ENCODE measurements at places on chromosomes 16 and 17.

GRCh38 chr16:59210955-59211541, 476.9 kb upstream of the GOT2 start:
- DNase-seq, result peak; percentile 11

- no peak for DNase-seq
These were observed 22.8 kb downstream of the GLG1 start for GRCh38 chr16:74583926-74584666.

DNA sequence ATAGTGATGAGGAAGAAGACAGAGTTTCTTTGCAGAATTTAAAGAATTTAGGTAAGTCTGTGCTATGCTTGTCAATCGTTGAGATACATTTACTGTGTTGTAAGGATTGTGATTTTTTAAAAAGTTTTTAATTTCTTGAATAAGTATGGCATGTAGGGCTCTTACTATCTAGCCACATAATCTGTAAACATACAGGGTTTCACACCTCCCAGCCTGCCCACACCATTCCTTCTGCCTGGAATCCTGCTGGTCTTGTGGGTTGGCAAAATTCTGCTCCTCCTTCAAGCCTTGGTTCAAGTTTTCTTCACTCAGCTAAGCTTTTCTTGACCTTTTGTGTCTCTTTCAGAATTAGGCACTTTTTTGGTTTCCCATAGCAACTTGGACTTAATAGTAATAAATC, 7.5 kb downstream of the ZNHIT3 start:
- peak; percentile 49 for DNase-seq

DNA sequence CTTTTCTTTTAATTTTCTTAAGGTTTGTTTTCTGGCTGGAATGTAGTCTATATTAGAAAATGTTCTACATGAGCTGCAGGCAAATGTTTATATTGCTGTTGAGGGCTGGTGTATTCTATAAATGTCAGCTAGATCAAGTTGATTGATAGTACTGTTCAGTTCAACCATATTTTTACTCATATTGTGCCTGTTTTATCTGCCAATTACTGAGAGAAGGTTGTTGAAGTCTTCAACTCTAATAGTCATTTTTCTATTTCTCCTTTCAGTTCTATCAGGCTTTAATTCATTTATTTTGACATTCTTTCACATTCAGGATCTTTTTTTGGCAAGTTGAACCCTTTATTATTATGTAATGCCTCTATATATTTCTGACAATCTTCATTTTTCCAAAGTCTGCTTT, 93.2 kb upstream of the HS3ST3A1 start:
- DNase-seq, result no peak

- no peak for DNase-seq
These were observed 55.0 kb downstream of the GNA13 start for GRCh38 chr17:65001409-65002045.

DNA sequence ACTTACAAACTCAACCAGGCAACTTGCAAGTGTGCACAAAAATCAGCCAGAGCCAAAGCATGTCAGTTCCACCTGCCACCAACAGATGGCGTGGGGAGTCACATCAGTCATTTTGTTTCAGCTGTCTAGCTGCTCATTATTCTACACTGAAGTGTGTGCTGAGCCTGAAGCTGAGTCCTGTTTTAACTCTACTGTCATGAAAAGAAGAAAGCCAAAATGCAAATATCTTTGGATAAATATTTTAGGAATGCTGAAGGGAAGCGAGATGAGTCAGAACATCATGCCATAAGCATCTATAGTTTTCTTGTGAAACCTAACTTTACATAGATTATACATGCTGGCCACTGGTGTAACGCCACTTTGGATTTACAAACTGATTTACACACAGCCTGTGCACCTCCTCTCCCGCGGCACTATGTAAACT, 172.6 kb downstream of the CDK5R1 start:
- DNase-seq, result peak; percentile 59

DNA sequence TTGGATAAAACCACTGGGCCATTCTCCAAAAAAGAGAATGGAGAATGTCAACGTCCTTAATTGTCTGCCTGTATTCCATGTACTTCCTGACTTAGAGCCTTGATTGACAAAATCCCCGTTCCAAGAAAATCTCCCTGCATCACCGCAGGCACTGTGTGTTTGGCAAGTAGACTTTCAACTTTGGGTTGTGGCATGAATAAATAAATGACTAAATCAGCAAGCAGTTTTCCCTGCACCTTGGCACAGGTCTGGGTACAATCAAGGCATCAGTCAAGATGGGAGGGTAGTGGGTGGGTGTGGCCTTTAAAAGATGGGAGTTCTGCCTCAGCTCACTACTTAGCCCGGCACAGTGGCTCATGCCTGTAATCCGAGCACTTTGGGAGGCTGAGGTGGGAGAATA, 248.5 kb upstream of the RPL38 start:
- DNase-seq, result no peak

- no peak for DNase-seq
These were observed 3.9 kb upstream of the MT1B start for GRCh38 chr16:56647641-56648431.

- no peak for DNase-seq
These were observed 72.8 kb upstream of the BRD7 start for GRCh38 chr16:50441486-50442157.

GRCh38 chr16:72129976-72130656, 36.5 kb downstream of the DHX38 start:
- no peak for DNase-seq

DNA sequence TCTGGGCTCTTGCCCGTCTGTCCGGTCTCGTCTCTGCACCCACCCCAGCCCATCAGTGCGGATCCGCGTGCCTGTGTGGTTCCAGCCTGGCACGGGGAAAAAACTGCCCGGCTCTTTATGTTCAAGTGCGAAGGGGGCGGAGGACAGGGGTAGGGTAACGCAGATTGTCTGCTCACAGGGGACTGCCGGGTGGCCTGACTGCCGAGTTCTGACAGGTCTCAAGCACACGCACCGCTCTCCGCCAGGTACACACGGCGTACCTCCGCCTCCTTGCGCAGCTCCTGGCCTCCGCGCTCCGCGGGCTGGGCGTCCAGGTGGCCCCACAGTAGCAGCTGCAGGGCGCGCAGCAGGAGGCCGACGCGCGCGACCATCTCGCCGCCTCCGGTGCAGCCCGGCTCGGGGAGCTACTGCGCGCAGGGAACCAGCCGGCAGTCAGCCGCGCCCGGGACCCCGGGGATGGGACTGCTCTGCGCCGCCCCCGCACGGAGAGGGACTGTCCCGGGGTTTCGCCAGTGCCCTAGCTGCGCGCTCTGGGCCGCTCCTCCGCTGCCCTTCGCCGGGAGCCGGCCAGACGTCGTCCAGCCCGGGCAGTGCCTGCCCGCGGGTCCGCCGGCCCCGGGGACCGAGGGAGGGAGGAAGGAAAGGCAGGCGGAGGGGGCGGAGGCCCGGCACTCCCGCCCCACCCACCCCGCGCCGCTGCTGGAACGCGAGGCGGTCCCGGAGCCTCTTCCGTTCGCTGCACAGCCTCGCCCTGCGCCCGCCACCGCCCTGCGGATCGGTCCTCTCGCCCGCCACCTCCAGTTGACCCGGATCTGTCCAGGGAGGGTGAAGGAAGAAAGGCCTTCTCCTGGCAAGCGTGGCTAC, at the start of gene MMP28:
TSS of gene MMP28 (minus strand) at position 635 of the 864 bp plus-strand sequence. CDS start at position 371, 264 bp downstream.
- peak; percentile 24 for DNase-seq

GRCh38 chr16:79298894-79299799, 301.4 kb downstream of the MAF start:
- no peak for DNase-seq

DNA sequence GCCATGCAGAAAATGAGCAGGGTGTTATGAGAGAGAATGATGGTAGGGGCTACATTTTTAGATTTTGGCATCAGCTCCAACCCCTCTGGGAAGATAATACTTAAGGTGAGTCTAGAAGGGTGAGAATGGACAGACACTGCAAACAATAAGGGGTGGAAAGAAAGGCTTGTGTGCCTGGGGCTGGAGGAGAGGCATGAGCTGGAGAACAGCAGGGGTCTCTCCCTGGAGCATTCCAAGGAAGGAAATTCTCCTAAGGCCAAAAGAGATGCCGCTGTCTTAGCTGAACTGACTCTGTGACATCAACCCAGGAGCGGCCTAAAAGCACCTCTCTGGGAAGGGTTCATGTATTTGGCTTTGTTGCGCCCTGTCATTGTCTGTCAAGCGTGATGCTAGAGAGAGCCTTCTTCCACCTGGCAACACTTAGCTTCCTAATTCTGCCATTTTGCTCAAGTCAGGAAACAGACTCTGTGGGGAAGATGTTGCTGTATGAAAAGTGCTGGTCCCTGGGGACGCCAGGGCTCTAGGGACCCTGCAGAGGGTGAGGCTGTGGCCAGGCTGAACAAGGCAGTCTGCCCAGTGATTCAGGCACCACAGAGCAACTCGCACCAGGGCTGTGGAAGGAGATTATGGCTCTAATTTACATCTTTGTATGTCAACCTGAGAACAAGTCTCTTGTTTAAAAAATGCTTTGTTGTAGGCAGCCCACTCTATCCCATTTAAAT, 225.7 kb downstream of the CBLN1 start:
- DNase-seq, result no peak

GRCh38 chr17:7561028-7561575, 617 bp upstream of the SENP3 start:
- peak; percentile 70 for DNase-seq

GRCh38 chr17:55174133-55174532, 90.6 kb upstream of the HLF start:
- DNase-seq, result no peak

DNA sequence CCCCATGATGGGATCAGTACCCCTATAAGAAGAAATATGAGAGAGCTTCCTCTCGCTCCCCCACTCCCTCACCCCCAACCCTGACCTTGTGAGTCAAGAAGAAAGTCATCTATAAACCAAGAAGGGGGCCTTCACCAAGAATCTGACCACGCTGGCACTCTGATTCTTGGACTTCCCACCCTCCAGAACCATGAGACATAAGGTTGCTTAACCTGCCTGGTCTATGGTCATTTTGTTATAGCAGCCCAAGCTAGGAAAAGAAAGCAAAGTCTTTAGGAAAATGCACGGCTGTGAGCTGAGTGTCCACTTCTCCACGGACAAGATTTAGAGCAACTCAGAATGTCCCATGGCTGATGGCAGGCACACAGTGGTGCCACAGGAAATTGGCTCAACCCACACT, 333.5 kb downstream of the SOX9 start:
- no peak for DNase-seq

DNA sequence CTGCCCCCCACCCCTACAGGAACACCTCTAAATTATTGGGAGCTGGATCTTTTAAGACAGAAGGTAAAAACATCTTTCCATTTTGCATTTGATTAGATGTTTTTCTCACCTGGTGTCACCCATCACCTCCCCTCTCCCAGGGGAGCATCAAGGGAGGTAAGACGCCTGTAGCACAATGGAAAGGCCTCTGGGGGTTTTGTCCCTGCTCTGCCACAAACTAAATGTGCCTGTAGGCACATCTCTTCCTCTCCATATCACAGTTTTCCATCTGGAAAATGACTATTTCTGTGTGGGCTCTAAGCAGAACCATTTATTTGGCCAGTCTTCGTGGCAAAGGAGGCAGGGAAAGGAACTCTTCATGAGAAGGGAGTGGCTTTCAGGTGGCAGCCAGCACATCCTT, 76.6 kb downstream of the GNAO1 start:
- no peak for DNase-seq

DNA sequence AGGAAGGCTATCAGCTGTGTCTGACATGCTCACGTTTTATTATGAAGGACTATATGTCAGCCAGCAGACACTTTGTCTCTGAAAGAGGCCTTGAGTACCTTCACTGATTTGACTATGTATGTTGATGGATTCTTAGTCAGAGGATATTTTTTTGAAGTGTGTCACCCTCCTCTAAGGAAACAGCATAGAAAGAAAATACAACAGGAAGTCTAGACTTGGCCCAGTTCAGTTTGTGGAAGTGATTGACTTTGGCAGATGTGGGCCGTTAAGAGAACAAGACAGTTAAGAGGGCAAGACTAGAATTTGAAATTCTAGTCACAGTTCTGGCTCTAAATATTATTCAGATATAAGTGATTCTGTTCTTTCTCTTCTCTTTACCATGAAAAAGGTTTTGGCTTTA, 471.5 kb downstream of the CDH8 start:
- DNase-seq, result no peak

- peak; percentile 71 for DNase-seq
These were observed 102.6 kb downstream of the ZNF778 start for GRCh38 chr16:89319886-89320781.

GRCh38 chr17:30840771-30841170, 9.0 kb downstream of the ATAD5 start:
- no peak for DNase-seq

- DNase-seq, result peak; percentile 56
These were observed 64.0 kb downstream of the SOX9 start for GRCh38 chr17:72184805-72185204.

DNA sequence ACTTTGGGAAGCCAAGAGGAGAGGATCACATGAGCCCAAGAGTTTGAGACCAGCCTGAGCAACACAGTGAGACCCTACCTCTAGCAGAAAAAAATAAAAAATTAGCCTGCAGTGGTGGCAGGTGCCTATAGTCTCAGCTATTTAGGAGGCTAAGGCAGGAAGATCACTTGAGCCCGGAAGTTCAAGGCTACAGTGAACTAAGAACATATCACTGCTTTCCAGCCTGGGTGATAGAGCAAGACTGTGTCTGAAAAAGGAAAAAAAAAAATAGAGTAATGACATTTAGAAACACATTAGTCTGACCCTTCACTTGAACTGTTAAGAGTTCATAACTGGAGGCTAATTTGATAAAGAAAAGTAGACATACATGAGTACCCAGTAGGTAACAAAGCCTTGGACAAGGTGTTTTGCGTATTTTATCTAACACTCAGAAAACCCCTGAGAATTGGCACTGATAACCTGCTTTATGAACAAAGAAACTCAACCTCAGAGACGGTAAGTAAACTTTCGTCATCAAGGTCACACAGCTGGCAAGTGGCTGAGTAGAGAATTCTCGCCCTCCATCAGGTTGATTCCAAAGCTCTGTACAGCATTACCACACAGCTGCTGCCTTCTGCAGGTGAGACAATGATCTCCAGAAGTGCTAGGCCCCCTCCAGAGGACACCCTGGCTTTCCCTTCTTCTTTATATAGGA, 101.1 kb downstream of the SMG6 start:
- no peak for DNase-seq

DNA sequence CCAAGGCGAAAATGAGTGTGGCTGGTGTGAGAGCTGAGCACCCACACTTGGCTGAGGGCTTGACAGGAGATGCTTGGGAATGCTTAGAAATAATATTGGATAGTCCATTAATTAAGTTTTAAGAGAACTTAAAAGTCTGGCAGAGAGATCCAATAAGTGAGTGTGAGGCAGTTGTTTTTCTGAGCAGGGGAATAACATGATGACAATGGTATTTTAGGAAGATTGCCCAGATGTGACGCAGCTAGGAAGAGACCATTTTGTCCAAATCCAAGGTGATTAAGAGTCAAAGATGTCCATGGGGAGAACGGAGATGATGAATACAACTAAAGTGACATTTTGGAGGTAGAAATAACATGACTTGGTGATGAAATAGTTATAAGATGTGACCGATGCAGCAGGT, 102.8 kb upstream of the AXIN2 start:
- no peak for DNase-seq

DNA sequence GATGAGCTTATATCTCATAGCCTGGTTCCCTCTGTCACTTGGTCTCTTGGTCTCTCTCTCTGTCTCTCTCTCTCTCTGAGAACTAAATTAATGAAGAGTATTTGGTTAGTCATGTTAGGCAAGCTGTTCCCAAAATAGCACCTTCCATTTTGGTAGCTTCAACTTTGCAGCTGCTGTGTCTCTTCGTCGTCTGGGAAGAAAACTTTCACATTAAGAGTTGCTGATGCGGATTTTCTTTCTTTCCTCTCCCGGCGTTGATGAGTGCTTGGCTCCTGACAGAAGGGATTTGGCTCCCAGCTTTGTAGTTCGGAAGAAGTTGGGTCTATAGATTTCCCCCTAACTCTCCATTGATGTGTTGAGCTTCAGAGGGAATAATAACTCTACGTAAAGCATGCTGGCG, at the start of gene RBFOX1:
TSS of gene RBFOX1 (plus strand) at position 235 of the 400 bp plus-strand sequence.
- no peak for DNase-seq

GRCh38 chr17:1645207-1646171, at the start of gene SCARF1:
Gene SCARF1, minus strand, starts transcription at chr17:1645732. Its CDS starts 35 bp downstream, at chr17:1645697.
- no peak for DNase-seq

Measured in amniotic epithelial cell (primary cell).